ENCODE measurements at places on chromosomes 1 and 21.

DNA sequence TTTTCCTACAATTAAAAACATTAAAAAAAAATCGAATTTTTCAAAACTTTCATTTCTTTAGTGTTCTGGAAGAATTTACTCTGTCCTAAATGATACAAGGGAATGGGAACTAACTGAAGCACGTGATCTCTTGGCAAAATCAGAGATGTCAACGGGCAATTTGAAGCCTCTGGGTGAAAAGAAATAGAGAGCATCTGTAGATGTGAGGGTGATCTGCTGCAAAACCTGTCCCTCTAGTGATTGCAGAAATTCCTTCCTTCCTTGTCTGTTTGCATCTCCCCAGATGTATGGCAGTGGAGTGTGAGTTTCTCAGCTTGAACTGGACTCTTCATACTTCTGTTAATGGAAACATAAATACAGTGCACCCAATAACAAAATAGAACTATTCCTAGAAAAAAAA lies 100.5 kb upstream of the S1PR1 start:
- DNase-seq: no peak

DNA sequence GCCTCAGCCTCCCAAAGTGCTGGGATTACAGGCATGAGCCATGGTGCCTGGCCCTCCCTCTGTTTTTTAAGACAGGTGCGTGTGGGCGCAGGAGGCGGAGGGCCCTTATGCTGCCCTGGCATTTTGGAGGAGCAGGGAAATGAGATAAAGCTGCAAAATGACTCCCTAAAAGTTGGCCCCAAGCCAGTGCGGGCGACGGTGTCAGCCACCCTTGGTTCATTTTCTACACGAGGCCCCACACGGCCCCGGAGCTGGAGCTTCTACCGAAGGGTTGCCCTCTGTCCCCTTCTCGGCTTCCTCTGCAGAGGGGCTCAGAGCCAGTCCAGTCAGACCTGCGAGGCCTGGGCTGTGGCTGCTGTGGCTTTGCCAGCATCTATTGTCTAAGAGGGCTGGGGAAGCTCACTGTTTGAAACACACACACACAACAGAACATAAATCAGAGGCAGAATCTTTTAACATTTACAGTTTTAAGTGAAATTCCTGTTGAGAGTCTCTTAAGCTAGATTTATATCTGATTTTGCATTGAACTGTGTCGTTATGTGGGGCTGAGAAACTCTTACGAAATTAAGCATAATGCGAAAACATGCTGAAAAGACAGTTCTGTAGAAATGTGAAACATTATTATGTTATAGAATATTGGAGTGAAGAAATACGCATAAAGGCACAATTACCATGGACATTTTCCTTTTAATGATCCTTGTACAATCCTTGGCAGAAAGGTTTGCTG lies 255.9 kb downstream of the CAMTA1 start:
- no peak for DNase-seq

DNA sequence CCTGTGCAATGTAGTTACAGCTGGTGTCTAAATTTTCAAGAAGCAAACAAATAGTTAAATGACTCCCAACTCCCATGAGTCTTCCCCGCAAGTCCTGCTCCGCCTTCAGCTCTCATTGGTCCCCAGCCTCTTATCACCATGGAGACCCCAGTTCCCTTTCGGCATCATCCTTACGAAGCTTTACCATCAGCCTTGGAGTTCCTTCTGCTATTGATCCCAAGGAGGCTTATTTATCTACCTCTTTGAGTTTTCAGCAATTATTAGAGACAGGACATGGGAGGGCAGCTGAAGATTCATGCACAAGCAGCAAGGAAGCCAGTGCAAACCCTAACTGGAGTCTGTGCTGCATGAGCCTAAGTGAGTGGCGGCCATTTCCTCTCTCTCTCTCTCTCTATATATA lies 12.3 kb downstream of the KCNA2 start:
- no peak for DNase-seq

- no peak for DNase-seq
Observed at GRCh38 chr1:8032366-8032910, 6.3 kb upstream of the ERRFI1 start.

DNA sequence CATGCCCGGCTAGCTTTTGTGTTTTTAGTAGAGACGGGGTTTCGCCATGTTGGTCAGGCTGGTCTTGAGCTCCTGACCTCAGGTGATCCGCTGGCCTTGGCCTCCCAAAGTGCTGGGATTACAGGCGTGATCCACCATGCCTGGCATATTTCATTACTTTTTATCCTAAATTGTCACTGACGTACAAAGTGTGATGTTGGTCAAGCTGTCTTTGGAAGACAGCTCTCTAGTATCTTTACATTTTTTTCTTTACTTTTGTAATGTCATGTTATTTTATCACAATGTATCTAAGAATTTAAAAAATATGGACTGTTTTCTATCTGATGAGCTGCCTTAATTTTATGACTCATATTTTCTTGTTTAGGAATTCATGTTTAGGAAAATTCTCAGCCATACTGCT lies 72.2 kb downstream of the SPATA17 start:
- no peak for DNase-seq

GRCh38 chr1:51421964-51422363 lies 91.6 kb upstream of the TTC39A start:
- no peak for DNase-seq

- DNase-seq: no peak
Observed at GRCh38 chr1:201095581-201095980, 16.6 kb downstream of the CACNA1S start.

DNA sequence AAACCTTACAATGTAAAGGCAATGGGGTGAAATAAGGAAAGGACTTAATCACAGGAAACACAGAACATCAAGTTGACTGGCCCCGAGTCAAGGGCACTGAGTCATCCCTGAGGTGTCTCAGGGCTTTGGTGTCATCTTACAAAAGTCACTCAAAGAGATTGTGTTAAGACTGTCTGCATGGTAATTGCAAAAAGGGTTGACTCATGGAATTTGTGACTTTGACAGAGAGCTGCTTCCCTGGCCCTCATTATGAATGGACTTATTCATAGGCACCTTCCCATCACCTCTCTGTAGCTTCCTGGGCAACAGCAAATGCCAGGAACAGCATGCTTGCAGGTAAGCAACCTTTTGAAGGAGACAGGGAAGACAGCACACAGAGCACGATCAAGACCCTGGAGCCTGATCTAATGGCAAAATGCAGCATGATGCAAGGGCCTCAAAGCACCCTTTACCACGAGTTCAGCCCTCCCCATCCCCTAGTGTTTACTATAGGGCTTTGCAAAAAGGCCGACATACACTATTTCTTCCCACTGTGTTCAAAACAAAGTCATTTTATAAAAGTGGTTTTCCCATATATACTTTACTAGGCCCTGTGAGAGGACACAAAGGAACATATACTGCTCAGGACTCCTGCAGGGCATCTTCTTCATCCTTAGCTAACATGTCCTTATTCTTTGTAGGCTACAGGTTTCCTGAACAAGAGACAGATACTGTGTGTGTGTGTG lies 17.1 kb downstream of the ZP4 start:
- DNase-seq: no peak

- DNase-seq: no peak
Observed at GRCh38 chr1:167502192-167502551, 16.2 kb downstream of the CD247 start.

DNA sequence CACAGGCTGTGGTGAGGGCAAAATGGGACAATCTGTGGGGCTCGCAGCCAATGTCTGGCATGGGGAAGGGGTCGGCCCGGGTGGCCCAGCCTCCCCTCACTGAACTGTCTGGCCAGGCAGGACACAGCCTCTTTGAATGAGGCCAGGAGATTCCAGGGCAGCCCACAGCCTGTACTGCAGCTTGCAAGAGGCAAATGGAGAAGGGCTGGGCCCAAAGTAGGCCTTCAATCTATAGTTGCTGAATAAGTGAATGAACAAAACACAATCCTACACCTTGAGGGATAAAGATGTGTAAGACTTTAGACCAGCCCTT lies 23.2 kb downstream of the SLC27A3 start:
- DNase-seq: no peak

DNA sequence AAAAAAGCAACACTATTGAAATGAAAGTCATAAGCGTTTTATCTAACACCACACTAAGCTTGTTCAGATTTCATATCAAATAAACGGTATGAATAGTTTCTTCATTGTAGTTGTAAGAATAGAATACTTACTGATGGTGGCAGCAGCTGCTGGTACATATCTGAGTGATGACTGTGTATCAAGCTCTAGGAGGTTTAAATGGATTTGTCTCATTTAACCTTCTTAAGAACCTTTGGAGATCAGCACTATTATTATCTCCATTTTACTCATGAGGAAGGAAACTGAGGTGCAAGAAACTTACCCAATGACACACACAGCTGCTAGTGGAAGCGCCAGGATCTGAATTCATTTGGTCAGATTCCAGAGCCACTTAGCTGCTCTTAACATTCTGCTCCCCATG lies 104.0 kb downstream of the EIF4G3 start:
- DNase-seq: no peak

GRCh38 chr1:241985787-241986186 lies 13.1 kb downstream of the MAP1LC3C start:
- DNase-seq: peak; percentile 26

DNA sequence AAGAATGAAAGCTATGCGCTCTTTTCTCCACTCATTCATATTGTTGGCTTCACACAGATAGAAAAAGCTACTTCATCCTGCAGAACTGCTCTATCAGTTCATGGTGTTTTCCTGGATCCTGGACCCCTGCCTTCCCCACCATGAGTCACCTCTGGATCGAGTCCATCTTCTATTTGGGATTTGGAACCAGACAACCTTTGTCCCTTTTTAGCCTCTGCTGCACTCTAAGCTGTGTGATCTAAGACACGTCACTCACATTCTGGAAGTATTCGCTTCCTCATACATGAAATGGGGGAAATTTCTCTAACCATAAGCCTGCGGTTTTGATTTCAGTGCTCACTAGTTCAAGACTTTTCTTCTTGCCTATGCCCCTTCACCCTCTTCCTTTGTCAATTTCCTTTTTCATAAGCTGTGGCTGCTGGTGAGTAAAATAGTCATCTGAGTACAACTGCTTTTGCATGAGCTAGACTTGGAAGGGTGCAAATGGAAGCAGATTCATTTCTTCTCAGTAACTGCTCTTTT lies 14.1 kb upstream of the DEGS1 start:
- DNase-seq: peak; percentile 33

DNA sequence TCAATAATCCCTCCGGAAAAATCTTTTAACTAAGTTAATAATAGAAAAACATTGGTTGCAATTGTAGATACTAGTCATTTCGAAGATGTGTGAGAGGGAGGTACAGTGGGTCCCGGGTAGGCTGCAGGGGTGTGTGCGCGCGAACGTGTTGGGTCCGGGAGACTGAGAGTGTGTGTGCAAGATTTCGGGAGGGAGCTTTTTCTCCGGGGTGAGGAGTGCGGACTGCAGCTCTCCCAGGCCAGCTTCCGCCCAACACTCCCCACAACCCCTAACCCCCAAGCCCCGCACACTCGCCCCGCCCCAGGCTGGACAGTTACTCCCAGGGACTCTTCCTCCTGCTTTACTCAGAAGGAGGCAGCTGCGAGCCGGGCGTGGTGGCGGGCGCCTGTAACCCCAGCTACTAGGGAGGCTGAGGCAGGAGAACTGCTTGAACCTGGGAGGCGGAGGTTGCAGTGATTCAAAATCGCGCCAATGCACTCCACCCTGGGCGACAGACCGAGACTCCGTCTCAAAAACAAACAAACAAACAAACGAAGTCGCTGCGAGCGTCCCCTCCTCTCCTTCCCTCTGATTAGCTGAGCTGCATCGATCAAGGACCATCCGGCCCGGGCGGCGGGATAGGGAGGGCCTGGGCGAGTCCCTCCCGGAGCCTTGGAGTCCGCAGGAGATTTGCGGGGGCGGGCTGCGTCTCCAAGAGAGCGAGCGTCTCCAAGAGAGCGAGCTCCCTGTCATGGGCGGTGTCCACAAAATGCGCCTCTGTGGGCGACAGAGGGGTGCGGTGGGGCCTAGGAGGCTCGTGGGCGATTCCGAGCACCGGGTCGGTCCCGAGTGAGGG lies 28.3 kb upstream of the PPM1J start:
- no peak for DNase-seq

- DNase-seq: no peak
Observed at GRCh38 chr1:201142849-201143725, 11.2 kb downstream of the TMEM9 start.

DNA sequence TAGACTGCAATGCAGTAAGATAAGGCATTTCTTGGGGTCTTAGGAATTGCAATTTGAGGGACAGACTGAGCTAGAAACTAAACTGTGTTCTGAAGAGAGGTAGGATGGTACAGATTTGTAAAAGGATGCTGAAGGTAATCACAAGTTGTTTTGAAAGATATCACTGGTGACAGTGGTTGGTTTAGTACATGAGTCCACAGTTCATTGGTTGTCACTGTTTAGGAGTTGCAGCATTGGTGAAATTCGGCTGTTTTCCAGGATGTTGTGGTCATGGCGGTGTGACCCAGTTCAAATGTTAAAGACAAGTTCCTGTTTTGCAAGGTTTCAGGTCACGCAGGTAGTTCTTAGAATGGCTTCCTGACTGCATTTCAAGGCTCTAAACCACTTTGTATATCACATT lies 292.8 kb upstream of the B3GALT2 start:
- DNase-seq: peak; percentile 36

DNA sequence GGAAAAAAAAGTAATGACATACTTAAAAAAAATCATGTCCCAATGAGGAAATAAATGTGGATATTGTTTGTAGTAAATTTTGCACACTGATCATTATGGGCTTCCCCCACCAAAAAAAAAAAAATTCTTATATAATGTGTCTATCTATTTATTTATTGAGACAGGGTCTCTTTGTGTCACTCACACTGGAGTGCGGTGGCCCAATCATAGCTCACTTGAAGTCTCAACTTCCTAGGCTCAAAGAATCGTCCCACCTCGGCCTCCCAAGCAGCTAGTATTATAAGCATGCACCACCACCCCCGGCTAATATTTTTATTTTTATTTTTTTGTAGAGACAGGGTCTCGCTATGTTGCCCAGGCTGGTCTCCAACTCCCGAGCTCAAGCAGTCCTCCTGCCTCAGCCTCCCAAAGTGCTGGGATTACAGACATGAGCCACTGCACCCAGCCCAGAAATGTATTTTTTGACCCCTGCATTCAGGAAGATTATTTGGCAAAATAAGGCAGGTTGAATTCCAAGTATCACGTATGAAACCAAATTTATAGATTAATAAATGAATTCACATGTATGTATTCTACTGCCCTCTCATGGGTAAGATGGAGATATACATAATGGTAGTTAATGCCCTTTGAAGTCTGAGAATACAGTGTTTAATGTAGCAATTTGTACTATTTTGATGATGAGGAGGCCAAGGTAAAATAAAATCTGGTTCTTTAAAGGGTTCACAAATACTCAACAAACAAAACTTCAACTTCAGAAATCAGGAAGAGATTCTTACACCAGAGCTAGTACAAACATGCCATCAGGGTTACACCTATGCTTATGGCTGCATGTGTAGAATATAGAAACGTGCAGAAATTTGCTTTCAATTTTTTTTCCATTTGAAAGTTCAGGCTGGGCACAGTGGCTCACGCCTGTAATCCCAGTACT lies 1.4 kb upstream of the DENND2C start:
- no peak for DNase-seq

DNA sequence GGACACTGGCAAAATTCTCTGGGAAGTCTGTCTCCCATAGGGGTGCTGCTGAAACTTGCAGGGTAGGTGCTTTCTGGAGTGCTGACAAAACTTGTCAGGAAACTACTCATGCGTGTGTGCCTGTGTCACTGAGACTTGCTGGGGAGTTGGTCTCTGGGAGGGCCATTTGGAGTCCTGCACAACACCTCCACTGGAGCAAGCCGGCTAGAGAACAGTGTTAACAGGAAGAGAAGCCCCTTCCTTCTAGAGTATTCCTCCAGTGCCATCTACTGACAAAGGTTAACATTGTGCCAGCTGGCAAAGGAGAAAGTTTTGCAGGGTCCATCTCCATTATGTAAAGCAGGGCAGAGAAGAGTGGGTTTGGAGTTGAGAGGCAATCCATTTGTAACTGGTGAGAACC lies 30.0 kb downstream of the ZMYM4 start:
- peak; percentile 27 for DNase-seq
